ENCODE measurements at places on chromosomes 5 and 9.
A peak's percentile ranks its signal among the peaks of the same experiment; 100 is the strongest.

DNA sequence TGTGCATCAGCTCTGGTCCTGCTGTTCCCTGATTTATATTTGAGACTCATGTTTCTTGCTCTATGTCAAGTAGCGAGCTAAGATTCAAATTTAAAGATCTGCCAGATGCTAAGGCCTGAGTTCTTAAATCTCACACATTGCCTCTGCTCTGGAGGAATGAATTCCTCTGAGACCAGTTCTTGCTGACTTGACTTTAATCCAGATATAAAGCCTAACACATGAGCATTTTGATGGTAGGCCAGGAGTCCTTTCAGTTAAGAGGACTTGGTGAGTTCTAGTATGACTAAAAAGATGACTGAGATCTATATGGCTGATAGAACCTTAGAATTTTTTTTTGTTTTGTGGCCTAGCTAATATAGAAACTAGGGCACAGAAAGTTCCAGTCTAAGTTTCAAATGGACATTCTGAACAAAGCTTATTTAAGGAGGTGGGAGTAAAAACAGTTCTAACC, 1.3 kb upstream of the INIP start:
- DNase-seq, result no peak

DNA sequence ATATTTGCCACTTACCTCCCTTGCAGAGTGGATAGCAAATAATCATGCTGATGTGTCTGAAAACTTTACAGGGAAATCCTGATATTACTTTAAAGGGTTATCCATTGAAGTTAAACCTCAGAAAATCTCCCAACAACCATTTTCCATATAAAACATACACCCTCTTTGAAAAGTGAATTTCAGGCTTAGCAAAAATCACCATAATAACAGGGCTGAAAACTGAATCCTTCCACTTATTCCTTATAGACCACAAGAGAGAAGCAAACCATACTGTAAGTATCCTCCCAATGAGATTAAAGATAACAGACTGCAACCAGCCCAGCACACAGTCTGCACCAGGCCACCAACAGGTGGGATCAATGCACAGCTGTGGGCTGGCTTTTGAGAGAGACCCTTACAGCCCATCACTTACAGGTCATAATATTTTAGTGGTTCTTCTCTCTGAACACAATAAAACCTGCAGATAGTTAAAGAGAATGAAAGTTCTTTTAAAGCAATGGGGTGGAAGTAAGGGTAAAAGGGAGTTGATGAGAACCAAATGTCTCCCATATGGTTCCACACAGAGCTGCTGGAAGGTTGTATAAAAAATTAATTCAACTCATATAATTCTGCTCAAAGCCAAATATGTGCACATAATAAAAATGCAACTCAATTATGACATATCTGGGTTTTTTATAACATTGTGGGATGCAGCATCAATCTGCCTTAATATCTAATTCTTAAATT, 376.2 kb upstream of the GRAMD2B start:
- no peak for DNase-seq

DNA sequence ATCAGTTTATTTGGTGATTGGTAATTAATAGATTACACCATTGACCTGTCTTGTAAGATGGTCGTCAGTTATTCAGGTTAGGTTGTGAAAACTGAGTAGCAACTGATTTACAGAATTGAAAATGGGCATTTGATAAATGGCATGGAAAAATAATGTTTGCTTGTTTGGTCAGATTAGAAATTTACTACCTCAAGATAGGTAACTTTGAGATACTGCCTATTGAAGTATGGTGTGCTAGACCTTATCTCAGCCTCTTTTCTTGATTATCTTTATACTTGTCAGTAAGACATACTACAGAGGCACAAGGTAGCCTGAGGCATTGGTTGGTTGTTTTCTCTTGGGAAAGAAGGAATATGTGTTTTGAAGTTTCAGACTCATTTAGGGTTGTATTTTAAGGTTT, 174.5 kb downstream of the XRCC4 start:
- no peak for DNase-seq

DNA sequence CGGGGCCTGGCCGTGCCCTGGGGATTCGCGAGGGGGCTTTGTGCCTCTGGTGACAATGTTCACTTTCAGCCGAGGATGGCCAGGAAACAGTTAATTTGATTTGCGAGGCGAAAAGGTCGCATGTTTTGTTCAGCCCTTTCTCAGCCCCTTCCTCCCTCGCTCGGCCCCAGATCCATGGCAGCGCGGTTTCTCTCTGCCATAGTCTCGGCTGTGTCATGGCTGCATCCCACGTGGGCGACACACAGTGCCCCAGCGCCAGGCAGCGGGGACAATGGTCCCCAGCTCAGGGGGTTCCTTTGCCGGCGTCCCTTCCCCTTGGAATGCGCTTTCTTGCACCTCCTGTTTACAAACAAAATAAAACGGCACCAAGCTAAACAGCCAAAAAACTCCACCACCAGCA, 370.3 kb upstream of the IRX2 start:
- DNase-seq, result no peak

DNA sequence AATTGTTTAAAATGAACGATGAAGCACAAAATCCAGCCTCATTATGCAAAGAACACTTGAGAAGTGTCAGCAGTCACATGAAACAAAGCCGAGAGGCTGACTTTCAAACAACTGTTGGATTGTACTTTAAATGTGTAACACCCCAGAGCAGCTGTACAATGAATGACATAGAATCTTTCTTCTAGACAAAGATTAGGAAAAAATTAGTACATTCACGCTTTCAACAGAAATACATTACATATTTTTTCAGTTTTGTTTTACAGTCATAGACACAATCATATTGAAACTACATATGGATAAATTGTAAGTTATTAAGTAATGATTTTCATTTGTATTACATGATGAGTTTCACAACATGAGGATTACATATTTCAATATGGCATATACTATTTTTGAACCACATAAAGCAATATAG, 10.6 kb upstream of the AGXT2 start:
- DNase-seq, result no peak

- DNase-seq, result no peak
Observed at GRCh38 chr9:34771007-34771406, 61.1 kb upstream of the CCL21 start.

- peak; percentile 1 for DNase-seq
Observed at GRCh38 chr5:101678481-101679193, 617.4 kb downstream of the SLCO4C1 start.

DNA sequence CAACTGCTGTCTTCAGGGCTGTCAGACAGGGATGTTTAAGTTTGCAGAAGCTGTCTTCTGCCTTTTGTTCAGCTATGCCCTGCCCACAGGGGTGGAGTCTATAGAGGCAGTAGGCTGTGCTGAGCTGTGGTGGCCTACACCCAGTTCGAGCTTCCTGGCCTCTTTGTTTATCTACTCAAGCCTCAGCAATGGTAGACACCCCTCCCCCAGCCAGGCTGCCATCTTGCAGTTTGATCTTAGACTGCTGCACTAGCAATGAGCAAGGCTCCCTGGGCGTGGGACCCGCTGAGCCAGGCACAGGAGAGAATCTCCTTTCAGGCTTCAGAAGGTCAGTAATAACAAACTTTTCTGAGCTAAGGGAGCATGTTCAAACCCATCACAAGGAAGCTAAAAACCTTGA, 545.3 kb downstream of the TLE4 start:
- no peak for DNase-seq

DNA sequence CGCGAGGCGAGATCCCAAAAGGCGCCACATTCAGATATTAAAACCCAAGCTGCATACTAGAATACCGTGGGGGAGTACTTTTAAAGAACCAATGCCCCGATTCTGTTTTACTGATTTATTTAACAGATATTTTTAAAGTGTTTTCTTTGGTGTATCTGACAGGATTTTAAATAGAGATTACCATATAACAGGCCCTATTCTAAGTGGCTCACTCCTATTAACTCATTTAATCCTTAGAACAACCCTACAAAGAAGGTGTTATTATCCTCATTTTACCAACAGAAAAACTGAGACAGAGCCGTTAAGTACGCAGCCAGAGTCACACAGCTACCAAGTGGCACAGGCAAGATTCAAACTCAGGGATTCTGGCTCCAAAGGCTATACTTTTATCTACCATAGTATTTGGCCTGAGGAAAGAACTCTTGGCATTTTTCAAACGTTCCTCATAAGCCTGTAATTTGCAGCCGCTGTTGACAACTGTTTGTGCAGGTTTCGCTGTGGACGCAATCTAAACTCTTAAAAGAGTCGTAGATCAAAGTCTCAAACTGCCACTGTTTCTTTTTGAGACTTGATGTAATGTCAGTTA, 550 bp upstream of the TMEM245 start:
- no peak for DNase-seq

DNA sequence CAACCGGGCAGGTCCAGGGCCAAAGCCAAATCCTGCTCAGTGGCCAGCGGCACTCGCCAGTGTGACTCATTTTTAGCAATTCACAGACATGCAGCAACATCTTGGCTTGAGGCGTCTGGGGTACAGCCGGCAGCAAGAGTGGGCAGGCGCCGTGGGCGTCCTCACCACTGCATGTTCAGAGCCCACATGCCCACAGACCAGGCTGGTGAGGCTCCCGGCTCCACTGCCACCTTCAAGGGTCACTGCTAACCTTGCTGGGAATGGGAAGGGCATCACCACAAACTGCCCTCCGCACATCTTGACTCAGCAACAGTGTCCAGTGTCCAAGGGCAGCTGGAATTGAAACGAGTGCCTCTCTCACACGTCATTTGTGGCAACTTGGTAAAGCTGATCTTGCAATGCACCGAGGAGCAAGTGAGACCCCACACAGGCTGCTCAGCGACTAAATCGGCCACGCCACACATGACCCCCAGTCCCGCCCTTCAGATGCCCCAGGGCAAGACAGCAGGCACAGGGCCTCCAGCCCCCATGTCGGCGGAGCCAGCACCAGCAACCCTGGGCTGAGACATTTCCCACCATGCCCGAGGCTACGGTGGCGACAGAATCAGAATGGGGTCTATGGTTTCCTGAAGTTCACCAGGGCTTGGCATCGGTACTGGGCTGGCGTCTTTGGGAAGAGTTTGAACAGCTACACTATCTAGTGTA, 140.3 kb downstream of the ROR2 start:
- no peak for DNase-seq

DNA sequence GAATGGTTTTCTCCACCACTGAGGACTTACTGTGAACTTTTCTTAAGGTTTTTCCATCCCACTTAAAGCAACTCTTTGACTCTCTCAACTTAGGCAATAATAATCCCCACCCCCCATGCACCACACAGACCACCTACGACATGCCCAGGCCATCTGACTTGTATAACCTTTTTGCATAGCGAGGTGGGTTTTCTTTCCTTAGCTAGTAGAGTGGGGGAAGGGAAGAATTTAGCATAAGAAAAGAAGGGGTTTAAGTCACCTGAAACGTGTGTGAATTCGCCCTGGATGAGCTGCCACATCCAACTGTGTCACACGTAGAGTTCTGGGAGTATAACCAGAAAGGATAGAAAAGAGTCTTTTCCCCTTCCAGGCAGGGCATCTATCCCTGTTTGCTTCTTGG, 262.7 kb downstream of the YTHDC2 start:
- DNase-seq, result no peak

DNA sequence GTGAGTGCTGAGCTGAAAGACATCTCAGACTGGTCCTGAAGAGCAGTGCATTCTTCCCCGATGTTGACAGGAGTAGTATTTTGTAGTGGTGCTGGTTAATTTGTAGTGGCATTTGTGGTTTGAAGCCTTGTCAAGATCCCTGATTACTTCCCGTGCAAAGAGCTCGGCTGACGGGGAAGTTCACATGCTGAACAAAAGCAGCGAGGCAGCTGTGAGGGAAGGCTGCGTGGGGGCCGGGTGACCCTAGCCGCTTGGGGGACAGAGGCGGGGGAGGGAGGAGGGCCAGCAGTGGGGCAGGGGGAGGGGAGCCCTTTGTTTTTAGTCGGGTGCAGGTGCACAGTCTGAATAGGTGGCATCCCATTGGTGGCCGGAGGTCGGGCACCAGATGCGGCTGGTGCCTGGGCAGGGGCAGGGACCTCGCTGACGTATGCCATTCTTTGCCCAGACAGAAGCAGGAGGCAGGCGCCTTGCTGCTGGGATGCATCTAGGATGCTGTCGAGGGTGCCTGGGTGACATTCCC, 64.7 kb downstream of the CRB2 start:
- DNase-seq, result no peak

GRCh38 chr9:98836206-98836605, 28.7 kb downstream of the GALNT12 start:
- no peak for DNase-seq

GRCh38 chr5:129508606-129509005, 48.5 kb downstream of the ADAMTS19 start:
- DNase-seq, result no peak

Data from effector CD8-positive, alpha-beta T cell (primary cell).